ENCODE measurements at places on chromosomes 4 and X.

DNA sequence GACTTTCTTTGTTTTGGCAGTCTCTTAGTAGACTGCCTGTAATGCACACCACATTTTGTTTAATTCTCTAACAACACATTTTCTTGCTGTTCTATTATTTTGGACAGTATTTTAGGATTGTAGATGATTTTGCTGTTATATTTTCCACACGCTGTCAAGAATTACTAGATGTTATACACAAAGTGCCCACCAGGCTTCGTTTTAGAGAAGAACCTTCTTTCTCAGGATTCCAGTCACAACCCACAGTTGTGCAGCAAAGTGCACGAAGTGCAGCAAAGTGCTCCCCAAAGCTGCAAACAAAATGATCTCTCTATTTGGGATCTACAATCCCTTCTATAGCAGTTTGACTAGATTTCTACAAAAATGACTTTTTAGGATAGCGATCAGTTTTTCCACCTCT lies 2.4 kb downstream of the ZNF141 start:
- peak; percentile 63 for DNase-seq

DNA sequence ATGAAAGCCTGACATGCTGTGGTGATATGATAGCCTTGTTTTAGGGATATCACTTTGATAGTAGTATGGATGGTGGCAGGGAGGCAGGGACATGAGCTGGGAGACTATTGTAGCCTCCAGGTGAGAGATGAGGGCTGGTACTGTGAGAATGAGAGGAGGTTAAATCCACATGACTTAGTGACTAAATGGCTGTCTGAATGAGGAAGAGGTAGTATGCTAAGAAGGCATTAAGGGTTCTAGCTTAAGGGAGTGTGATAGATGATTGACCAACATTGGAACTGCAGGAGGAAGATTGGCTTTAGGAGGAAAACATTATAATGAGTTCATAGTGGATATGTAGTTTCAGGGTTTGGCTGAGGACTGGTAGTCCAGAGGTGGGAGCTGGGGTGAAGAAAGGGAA lies 195.0 kb upstream of the ANK2 start:
- no peak for DNase-seq

- DNase-seq = no peak
Measured at GRCh38 chrX:65586491-65586890, 51.9 kb upstream of the LAS1L start.

DNA sequence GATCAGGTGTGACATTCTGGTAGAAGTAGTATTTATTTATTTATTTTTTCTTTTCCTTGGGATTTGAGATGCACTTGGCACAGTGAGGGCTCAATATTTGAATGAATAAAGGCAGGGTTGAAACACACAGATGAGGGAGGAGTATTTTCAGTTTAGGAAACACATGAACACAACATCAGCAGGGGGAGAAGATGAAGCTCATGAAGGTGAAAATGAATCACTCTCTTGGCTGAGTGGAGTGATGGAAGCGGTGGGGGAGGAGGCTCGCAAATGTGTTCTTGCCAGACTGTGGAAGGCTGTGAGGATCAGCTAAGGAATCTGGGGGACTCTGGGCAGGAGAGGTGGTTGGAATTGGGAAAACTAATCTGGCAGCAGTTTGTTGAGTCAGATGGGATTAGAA lies 55.3 kb downstream of the ARHGAP10 start:
- no peak for DNase-seq

- no peak for DNase-seq
Measured at GRCh38 chr4:149910177-149910576, 94.5 kb upstream of the IQCM start.

DNA sequence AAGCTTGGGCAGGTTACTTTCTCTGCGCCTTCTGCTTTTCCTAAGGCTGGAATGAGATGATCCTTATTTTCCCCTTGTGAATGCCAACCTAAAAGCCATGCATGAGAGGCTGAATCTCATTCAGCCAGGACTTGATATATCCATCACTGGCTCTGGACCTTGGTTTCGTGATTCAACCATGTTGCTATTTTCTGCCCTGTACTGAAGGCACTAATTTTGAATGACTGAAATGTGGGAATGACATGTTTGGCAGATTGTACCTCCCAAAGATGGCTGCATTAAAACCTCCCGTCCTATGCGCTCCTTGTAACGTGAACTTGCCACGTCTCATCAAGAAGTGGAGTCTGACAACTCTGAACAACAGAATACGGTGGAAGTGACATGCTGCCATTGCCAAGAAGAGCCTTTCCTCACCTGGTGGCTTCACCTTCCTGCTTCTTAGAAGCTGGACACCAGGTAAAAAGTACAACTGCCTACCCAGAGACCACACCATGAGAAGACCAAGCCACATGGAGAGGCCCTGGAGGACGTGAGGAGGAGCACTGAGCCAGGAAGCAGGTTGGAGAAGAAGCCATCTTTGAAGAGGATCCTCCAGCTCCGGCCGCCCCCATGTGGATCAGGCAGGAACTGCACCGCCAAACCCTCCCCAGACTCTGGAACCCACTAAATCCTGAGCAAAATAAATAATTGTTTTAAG lies 174.5 kb downstream of the NSUN7 start:
- peak; percentile 70 for DNase-seq

- DNase-seq = no peak
Measured at GRCh38 chr4:176290520-176290919, 21.5 kb upstream of the ASB5 start.

DNA sequence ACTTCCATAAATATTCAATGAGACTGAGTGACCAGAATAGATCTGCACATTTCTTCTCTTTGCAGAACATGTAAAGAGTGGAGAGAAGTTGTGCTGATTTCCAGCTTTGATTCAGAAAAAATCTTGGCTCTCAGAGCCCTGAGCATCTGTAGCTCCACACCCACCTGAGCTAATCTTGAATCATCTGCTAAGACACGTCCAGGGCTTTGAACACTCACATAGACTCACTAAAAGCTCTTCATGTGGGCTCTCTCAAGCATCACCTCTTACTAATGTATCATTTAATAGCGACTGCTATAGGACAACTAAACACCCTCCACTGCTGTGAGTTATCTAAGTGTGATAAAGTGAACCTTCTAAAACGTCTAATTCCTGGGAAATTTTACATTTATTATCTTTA lies 147.7 kb upstream of the GRIA3 start:
- no peak for DNase-seq

DNA sequence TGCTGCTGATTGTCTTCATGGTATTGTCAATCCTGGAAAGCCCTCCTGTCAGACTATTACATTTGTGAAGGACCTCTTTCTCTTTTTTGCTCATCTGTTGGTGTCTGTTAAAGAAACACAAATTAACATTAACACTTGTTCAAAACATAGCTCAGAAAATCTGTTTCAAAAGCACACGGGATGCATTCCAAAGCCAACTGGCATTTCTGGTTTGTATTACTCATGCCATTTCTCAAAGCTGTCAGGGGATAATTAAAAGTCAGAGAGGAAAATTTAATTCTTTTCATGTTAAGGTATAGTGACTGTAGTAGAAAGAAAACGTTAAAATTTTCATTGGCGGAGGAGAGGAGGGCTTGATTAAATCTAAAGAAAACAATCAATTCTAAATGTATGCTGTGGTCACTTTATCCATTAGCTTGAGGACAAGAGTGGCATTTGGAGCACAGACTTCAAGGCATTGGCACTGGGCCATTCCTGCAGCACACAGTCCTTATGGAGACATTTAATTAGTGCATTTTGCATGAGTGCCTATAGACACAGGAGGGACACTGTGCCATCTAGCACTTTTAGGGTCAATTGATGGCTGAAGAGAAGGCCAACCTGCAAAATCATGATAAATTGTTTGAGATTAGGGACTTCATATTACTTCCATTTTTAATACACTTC lies 21.2 kb upstream of the GLRA2 start:
- DNase-seq = no peak

- DNase-seq = no peak
Measured at GRCh38 chr4:3406021-3406420, 35.7 kb upstream of the HGFAC start.

GRCh38 chr4:176451443-176451842 lies 131.7 kb downstream of the SPCS3 start:
- DNase-seq = no peak

DNA sequence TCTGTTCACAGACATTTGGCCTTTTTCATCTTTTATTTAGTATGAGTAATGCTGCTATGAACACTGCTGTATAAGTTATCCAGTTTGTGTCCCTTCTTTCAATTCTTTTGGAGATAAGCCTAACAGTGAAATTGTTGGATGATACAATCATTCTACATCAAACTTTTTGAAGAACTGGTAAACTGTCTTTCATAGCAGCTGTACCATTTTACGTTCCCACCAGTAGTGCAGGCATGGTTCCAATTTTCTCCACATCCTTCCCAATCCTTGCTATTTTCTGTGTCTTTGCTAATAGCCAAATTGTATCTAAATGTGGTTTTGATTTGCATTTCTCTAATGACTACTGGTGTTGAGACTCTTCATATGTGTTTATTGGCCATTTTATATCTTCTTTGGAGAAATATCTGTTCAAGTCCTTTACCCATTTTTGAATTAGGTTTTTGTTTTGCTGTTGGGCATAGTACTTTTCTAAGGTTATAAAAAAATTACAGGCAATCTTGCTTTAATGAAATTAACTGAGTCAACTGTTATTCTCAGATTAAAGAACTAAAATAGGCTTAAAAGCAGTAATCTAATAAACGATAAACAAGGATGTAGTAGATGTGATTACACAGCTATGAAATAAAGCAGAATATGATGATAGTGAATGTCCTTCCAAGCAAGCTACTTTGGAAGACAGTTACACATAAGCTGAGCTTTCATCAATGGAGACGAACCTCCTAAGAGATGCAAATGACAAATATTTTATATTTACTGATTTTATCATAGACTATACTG lies 57.2 kb downstream of the FBXW7 start:
- no peak for DNase-seq

DNA sequence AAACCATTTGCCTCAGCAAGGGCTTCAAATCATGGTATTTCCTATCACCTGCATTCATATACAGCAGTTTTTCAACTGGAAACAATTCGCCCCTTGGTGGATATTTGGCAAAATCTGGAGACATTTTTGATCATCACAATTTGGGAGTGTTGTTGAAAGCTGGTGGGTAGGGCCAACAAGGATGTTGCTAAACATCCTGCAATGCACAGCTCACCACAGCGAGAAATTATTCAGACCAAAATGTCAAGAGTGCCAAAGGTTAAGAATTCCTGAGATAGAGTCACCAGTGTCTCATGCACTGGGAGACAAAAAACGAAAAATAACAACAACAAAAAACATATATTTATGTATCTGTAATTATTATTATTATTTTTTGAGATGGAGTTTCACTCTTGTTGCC lies 435.2 kb upstream of the CTSO start:
- DNase-seq = no peak

- DNase-seq = no peak
Measured at GRCh38 chr4:159012381-159012780, 90.5 kb upstream of the RAPGEF2 start.

DNA sequence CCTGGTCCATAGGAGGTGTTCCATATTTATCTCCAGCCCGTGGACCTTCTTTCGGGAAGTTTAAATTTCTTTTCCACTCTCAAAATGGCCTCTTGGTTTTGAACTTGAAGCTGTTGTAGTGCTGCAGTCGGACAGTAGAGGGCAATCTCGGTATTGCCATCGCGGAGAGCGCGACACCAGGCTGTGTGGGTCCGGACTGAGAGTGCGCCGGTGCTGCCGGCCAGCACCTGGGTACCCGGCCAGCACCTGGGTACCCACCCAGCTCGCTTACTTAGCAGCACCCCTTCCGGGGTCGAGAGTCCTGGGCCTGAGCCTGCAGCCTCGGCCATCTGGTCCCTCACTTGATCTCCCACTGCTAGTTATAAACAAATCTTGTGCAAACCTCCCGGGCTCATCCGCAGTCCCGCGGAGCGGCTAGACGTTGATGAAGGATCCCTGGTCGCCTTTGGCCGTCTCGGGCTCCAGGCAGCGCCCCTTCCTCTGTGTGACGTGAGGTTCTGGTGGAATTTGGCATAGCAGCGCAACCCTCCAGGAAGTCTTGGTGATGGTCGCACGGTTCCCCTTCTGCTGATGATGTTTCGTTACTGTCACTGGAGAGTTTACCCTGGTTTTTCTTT lies 18.0 kb downstream of the FAM9A start:
- peak; percentile 30 for DNase-seq

DNA sequence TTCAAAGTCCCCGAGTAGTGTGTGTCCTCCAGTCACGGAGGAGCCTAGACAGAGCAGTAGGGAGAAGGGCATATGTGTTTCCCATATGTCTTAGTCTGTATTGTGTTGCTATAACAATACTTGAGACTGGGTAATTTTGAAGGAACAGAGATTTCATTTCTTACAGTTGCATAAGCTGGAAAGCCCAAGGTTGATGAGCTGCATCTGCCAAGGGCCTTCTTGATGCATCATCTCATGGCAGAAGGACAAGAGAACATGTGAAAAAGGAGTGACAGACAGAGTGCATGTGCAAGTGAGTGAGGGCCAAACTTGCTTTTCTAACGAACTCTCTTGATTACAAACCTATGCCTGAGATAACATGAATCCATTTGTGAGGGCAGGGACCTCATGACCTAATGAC lies 243.4 kb downstream of the ARHGAP10 start:
- no peak for DNase-seq

DNA sequence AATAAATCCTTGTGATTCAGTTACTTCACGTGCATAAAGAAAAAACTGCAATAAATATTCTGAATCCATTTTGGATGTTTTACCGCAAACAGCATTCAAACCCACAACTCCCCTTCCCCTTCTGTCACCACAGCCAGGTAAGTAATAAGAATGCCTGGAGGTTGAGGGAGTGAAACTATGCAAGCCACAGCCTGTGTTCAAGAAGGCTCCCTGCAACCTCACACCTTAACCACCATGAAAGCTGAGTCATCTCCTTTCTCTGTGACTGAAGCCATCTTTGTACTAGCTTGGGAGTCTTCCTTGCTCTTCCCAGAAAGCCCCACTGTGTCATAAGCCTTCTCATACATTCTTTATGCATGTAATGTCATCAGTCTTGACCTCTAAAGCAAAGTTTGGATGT lies 297.0 kb upstream of the PUDP start:
- DNase-seq = no peak
